ENCODE measurements at places on chromosomes 7 and 10.

- DNase-seq, result no peak
Observed at GRCh38 chr7:147523056-147523455, 1067.5 kb upstream of the C7orf33 start.

GRCh38 chr10:21047096-21047495, 150.0 kb upstream of the NEBL start:
- DNase-seq, result no peak

- no peak for DNase-seq
Observed at GRCh38 chr7:16960337-16960965, 78.7 kb upstream of the AGR3 start.

DNA sequence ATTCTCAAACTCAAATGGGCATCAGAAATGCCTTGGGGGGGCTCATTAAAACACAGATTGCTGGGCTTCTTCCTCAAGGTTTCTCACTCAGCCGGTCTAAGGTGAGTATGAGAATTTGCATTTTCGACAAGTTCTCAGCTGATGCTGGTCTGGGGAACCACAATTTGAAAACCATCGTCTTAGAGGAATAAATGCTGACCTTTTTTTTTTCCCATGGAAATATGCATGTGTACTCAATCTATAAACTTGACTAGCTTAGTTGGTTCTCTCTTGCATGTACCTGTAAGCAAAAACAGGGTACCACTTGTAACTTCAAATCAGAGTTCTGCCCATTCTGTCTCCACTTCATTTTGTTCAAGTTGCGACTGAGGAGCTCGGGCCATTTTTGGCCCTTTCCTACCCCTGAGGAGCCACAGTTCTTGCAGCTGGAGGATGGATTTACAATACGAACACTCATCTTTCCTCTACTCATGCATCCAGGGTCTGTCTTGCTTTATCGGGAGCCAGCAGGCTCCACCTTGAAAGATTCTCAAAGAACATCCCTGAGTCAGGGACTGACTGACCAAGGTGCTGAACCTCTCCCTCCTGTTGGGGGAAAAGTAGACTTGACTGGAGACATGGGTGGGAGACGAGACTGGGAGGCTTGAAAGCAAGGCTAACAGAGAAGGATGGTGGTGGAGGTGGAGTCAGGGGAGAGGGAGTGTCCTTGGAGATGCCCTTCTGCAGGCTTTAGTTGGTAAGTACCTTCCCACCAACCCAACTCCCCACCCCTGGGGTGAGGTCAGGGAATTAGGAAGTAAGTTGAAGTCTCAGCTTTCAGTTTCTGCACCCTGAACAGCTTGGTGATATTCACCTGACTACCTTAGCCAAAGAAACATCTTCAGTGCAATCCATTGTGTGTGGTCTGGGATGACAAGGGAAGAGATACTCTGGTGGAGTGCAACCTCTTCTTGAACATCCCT, 3.7 kb upstream of the MAPK8 start:
- no peak for DNase-seq

- DNase-seq, result no peak
Observed at GRCh38 chr10:130543794-130544193, 407.6 kb downstream of the GLRX3 start.

GRCh38 chr10:23439961-23440889, 1.4 kb downstream of the OTUD1 start:
- DNase-seq, result peak; percentile 23

- no peak for DNase-seq
Observed at GRCh38 chr10:59622320-59623132, 87.1 kb downstream of the SLC16A9 start.

- DNase-seq, result no peak
Observed at GRCh38 chr10:34102237-34102673, 712.8 kb downstream of the PARD3 start.

DNA sequence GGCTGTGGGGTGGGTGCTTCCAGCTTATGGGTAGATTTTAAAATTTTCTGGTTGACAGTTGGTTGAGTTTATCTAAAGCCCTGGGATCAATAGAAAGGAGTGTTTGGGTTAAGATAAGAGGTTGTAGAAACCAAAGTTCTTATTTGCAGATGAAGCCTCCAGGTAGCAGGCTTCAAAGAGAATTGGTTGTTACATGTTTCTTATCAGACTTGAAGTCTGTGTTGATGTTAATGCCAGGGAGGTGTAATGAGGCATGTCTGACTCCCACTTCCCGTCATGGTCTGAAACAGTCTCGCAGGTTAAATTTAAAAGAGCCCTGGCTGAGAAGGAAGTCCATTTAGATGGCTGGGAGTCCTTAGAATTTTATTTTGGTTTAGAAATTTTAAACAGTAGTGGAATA, 165.2 kb upstream of the TMEM72 start:
- no peak for DNase-seq

DNA sequence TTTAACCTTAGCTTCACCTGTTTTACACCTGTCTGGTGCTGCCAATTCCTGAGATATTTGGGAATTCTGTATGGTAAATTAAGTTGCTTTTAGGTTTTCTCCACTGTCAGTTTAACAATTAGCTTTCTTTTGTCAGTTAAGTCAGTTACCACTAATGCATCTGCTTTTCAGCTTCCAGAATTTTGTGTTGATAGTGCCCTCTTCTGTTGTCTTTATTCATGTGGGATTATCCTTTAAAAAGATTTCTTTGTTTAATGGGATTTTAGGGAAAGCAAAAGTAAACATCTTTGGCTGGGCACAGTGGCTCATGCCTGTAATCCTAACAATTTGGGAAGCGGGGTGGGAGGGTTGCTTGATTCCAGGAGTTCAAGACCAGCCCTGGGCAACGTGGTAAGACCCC, 8.1 kb downstream of the TFAM start:
- no peak for DNase-seq

- no peak for DNase-seq
Observed at GRCh38 chr10:102727037-102727818, 12.8 kb downstream of the SFXN2 start.

GRCh38 chr7:52026140-52026539, 709.5 kb upstream of the COBL start:
- DNase-seq, result no peak

- no peak for DNase-seq
Observed at GRCh38 chr7:55439627-55440026, 74.5 kb downstream of the LANCL2 start.

GRCh38 chr10:25557136-25557535, 376.9 kb upstream of the MYO3A start:
- no peak for DNase-seq

GRCh38 chr10:77974396-77975074, 48.0 kb upstream of the DLG5 start:
- no peak for DNase-seq

- DNase-seq, result no peak
Observed at GRCh38 chr10:114279901-114280644, 41.0 kb downstream of the VWA2 start.

- no peak for DNase-seq
Observed at GRCh38 chr10:635088-635861, 54.2 kb downstream of the DIP2C start.

DNA sequence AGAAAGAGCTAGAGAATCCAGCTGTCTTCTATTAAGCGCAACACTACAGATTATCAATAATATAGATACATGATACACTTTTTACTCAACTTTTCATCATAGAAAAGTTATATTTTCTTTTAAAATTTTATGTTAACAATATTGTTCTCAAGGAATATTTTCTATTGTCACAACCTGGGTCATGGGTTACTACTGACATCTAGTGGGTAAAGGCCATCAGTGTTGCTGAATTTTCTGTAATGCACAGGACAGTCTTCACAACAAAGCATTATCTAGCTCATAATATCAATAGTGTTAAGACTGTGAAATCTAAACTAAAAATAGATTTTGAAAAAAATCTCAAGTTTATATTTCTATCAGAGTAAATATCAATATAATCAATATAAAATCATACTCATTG, 209.8 kb downstream of the ZNF33B start:
- no peak for DNase-seq

DNA sequence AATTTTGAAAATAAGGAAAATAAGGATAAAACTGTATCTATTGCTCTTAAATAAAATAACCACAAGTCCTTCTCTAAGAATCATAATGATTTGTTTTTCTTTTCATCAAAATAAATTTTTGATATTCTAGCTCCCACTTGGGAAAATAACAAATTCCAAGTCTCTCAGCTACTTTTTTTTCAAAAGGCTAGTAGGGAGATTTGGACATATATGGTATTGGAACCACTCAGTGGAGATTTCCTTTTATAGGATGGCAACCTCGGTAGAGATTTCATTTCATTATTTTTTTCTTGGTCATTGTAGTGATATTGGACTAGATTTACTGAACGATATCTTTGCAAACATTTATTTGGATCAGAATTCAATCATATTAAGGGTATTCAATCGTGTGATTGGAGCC, 69.5 kb upstream of the PRKG1 start:
- DNase-seq, result no peak

GRCh38 chr7:151346470-151346769, 4.8 kb downstream of the NUB1 start:
- no peak for DNase-seq

GRCh38 chr7:73742753-73743641, 4.4 kb upstream of the ABHD11 start:
- DNase-seq, result no peak

- no peak for DNase-seq
Observed at GRCh38 chr10:9811601-9812000, 1206.1 kb upstream of the CELF2 start.

GRCh38 chr10:49053053-49053997, 62.0 kb downstream of the VSTM4 start:
- no peak for DNase-seq

- DNase-seq, result no peak
Observed at GRCh38 chr10:47056247-47056510, 145.0 kb downstream of the PTPN20 start.

DNA sequence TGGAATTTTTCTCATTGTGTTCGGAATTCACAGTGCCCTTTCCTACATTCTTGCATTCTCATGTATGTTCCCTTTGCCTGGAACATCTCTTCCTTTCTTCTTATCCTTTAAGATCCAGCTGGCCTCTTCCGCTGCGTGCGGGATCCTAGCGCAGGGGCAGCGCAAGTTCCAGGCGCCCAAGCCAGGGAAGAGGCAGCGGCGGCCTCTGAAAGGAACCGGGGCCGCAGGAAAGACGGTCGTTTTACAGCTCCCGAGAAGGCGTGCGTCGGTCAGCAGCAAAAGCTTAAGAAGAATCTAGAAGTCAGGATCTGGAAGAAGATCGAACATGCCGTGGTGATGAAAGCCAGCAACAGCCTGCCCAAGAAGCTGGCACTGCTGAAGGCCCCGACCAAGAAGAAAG, 28.0 kb downstream of the ADRA2A start:
- no peak for DNase-seq

DNA sequence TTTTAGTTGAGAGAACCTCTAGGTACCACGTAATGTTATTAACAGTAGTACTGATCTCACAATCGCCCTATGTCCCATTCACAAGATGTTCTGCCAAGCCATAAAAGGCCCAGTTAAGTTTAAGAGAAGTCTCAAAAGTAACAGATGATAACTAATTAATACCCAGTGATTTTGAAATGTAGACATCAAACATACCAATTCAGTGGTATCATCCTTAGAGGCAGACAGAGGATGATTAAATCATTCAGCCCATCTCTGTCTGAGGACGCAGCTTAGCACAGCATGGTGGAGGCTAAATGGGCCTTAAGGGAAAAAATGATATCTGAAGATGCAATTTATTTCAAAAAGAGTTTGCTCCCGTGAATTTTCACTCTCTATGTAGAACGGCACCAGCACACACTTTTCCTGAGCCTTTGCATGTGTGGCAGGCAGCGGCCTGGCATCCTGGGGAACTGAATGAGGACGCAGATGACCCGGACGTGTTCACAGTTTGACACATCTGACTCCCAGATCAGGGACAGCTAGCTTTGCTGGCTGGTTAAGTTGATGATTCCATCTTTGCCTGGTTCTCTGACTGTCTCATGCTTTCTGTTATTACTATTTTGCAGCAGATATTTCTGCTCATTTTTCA, 13.4 kb downstream of the EGFR start:
- DNase-seq, result no peak

DNA sequence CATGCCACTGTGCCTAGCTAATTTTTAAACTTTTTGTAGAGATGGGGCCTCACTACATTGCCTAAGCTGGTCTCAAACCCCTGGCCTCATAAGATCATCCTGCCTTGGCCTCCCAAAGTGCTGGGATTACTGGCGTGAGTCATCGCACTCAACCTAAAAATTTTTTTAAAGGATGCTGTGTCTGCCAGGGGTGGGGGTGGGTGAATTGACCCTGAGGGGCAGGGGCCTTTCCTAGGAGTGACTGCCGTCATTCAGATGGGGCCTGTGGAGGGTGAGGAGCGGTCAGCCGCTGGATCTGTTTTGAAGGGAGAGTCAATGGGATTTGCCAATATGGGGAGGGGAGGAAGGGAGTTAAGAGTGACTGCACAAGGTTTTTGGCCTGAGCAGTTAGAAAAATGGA, 89.4 kb downstream of the C10orf105 start:
- DNase-seq, result no peak

DNA sequence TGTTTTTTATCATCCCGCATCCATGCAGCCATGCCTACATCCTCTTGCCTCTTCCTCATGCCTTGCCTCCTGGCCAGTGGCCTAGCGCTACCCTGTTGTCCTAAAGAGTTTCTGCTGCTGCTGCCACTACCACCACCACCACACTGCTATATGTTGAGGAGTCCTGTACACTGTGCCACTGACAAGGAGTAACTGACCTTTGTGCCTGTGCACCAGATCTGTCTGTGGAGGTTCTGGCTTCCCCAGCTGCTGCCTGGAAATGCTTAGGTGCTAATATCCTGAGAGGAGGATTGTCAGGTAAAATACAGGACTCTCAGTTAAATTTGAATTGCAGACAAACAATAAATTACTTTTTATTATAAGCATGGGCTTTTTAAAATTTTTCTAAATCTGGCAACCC, 7.0 kb upstream of the CFAP69 start:
- no peak for DNase-seq

DNA sequence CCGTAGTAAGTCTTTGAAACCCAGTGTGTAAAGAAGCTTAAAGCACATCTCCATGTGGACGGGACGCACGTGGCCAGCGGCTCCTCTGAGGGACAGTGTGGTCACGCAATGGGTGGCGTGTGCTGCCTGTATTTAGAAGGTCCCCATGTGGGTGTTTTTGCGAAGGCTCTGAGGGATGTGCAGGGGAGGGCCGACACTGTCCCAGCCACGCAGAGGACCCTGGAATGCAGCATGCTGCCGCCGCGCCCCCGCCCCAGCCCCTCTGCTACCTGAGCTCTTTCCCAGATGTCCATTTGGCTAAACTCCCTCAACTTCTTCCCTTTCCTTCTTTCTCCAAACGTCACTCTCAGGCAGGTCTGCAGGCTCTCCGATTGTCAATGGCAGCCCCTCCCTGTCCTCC, 8.8 kb downstream of the PFKP start:
- no peak for DNase-seq

- no peak for DNase-seq
Observed at GRCh38 chr7:92994901-92995300, 122.9 kb downstream of the SAMD9 start.

- no peak for DNase-seq
Observed at GRCh38 chr10:26311383-26311940, 94.9 kb downstream of the GAD2 start.

DNA sequence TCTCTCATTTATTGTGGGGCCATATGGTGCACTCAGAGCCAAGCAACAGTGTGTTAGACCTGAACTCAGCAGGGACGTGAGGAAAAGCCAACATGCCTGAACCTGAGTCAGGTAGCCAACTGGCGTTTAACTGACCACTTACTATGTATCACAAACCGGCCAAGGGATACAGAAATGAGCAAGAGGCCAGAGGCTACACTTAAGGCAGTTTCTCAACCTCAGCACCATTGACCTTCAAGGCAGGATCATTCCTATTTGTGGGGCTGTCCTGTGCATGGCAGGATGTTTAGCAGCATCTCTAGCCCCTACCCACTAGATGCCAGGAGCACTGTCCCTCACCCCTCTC, 103.5 kb upstream of the NANOS1 start:
- no peak for DNase-seq

GRCh38 chr7:132544025-132544424, 32.2 kb downstream of the PLXNA4 start:
- no peak for DNase-seq

Data from central memory CD8-positive, alpha-beta T cell (primary cell).